ENCODE measurements at places on chromosomes 5 and 9. TPM values are rescaled to one million over a fixed set of nuclear protein-coding genes. Genes with fewer than 3 reads are reported as not detected.

- DNase-seq = no peak
Measured at GRCh38 chr9:26535151-26535550, 357.5 kb downstream of the CAAP1 start.

DNA sequence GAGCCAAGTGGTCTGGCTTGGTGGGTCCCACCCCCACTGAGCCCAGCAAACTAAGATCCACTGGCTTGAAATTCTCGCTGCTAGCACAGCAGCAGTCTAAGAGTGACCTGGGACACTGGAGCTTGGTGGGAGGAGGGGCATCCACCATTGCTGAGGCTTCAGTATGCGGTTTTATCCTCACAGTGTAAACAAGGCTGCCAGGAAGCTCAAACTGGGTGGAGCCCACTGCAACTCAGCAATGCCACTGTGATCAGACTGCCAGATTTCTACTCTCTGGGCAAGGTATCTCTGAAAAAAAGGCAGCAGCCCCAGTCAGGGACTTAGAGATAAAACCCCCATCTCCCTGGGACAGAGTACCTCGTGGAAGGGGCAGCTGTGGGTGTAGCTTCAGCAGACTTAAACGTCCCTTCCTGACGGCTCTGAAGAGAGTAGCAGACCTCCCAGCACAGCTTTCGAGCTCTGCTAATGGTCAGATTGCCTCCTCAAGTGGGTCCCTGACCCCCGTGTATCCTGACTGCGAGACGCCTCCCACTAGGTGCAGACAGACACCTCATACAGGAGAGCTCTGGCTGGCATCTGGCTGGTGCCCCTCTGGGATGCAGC, 18.2 kb upstream of the STK32A start:
- no peak for DNase-seq

ZNF483 gene
- 1.1 TPM for polyA plus RNA-seq

GRCh38 chr5:150311015-150311692, 8.4 kb upstream of the ARSI start:
- DNase-seq = no peak

DNA sequence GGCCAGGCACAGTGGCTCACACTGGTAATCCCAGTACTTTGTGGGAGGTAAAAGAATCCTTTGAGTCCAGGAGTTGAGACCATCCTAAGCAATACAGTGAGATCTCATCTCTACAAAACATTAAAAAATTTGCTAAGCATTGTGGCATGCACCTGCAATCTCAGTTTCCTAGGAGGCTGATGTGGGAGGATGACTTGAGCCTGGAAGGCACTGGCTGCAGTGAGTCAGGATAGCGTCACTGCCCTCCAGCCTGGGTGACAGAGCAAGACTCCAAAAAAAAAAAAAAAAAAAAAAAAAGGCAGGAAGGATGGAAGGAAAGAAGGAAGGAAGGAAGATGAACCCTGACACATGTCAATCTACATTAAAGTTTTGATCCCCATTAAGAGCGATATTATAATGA, 1452.2 kb upstream of the ACO1 start:
- no peak for DNase-seq
